ENCODE measurements at places on chromosomes 3 and 15. TPM values are rescaled to one million over a fixed set of nuclear protein-coding genes. Genes with fewer than 3 reads are reported as not detected.

DNA sequence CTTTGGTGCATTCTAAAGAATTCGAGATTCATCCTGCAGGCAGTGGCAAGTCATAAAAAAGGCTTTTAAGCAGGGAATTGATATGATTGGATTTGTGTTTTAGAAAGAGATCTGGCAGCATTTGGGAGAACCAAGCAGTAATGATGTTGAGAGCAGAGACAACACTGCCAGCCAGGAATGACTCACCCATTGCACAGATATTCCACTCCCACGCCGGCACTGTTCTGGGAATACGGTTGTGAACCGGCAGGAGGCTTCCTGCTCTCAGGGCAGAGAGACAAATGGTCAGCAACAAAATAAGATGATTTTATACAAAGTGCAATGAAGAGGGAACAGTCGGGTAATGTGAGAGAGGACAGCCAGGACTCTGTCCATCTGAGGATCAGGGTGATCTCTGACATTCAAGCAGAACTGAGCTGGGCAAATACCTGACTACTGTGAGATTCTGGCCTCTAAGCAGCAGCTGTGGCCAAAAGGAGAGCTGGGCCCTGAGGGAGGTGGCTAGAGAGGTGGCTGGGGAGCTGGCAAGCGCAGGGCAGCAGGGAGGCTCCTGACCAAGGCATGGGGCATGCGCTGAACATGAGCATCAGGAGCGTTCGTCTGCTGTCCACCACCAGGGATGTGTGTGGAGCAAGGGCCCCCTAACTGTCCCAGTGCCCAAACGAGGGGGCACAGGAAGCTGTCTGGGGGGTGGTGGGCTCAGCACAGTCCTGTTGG lies 56.1 kb upstream of the PLXNA1 start:
- H3K4me3 ChIP-seq, result no peak overlapping the region
- no peaks in the 10 kb centered on the region for H3K36me3 ChIP-seq
- DNase-seq, result no peak
- H3K27ac ChIP-seq, result no peak overlapping the region
- H3K4me1 ChIP-seq, result no peaks in the 10 kb centered on the region

GRCh38 chr3:141863491-141863890 lies 13.0 kb upstream of the ATP1B3 start:
- H3K27me3 ChIP-seq, result no peaks in the 10 kb centered on the region
- DNase-seq, result no peak
- H3K27ac ChIP-seq, result no peak overlapping the region
- no peaks in the 10 kb centered on the region for H3K36me3 ChIP-seq
- no peak overlapping the region for H3K4me3 ChIP-seq

Gene RLBP1
- total RNA-seq, result not detected

GRCh38 chr3:72894976-72895552 lies 7.2 kb downstream of the GXYLT2 start:
- DNase-seq, result no peak
- H3K27me3 ChIP-seq, result no peaks in the 10 kb centered on the region
- no peaks in the 10 kb centered on the region for H3K36me3 ChIP-seq
- no peak overlapping the region for H3K4me3 ChIP-seq

DNA sequence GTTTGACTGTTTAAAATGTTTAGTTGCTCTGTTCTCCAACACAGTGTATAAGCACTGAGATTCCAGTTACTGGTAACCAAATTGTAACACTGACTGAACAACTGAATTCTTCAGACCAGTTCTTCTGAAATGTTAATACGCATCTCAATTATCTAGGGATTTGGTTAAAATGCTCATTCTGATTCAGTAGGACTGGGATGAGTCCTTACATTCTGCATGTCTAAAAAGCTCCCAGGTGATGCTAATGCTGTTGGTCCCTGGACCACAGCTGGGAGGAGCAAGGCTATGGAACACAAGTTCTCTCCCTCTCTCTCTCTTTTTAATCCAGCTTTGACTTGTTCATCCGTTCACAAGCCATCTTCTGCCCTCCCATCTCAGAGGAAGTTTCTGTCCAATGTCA lies 380.3 kb downstream of the MAGI1 start:
- H3K27me3 ChIP-seq, result no peaks in the 10 kb centered on the region
- no peaks in the 10 kb centered on the region for H3K4me1 ChIP-seq
- no peak for DNase-seq
- no peak overlapping the region for H3K4me3 ChIP-seq
